ENCODE measurements at places on chromosomes 5 and 9. TPM values are rescaled to one million over a fixed set of nuclear protein-coding genes. Genes with fewer than 3 reads are reported as not detected.

The SPEF2 gene
- 4.8 TPM for total RNA-seq

The CNTLN gene
- 12.1 TPM for total RNA-seq

The TXNDC8 gene
- not detected for total RNA-seq

The GARIN3 gene
- not detected for total RNA-seq

The SELENOP gene
- 63.2 TPM for total RNA-seq

The PCDHB8 gene
- 0.11 TPM for total RNA-seq

The BAAT gene
- under 0.01 TPM for total RNA-seq

The ANKRD34B gene
- not detected for total RNA-seq

The ACOT12 gene
- 0.37 TPM for total RNA-seq

The DDX4 gene
- total RNA-seq = not detected

The MAN1B1 gene
- 73.2 TPM for total RNA-seq

The NUDT12 gene
- 17.2 TPM for total RNA-seq

The SAXO1 gene
- not detected for total RNA-seq

The PCDHAC2 gene
- 1.9 TPM for total RNA-seq

The SLC22A4 gene
- 1.1 TPM for total RNA-seq

The TMEM252 gene
- total RNA-seq = not detected

The STKLD1 gene
- 1.1 TPM for total RNA-seq

The BASP1 gene
- 163 TPM for total RNA-seq

The ADAMTS16 gene
- 0.77 TPM for total RNA-seq

The PCDHB13 gene
- 0.12 TPM for total RNA-seq

The LMNB1 gene
- total RNA-seq = 101 TPM

The GRXCR2 gene
- not detected for total RNA-seq

The TLR4 gene
- total RNA-seq = 2.5 TPM

The GMCL2 gene
- not detected for total RNA-seq

The AGXT2 gene
- total RNA-seq = not detected

The TIMD4 gene
- total RNA-seq = not detected

The ELOVL7 gene
- total RNA-seq = under 0.01 TPM

The CCL27 gene
- total RNA-seq = not detected

The TSSK1B gene
- total RNA-seq = 0.11 TPM

The FAM221B gene
- not detected for total RNA-seq

The KCTD16 gene
- total RNA-seq = 1.00 TPM

The CBY3 gene
- not detected for total RNA-seq

The PRRX2 gene
- 2.0 TPM for total RNA-seq

The LCN1 gene
- not detected for total RNA-seq

The CDH10 gene
- total RNA-seq = 0.87 TPM

The C5 gene
- total RNA-seq = 8.0 TPM

The GRIN1 gene
- under 0.01 TPM for total RNA-seq

The ZNF658 gene
- 4.6 TPM for total RNA-seq

The CAMK4 gene
- total RNA-seq = 10.8 TPM

The GABBR2 gene
- total RNA-seq = 0.12 TPM

The WHRN gene
- total RNA-seq = 1.5 TPM

The SCGB3A2 gene
- not detected for total RNA-seq

The ACTBL2 gene
- 0.11 TPM for total RNA-seq

The ZNG1E gene
- total RNA-seq = 28.7 TPM

The FXN gene
- 3.2 TPM for total RNA-seq

The BICD2 gene
- total RNA-seq = 48.1 TPM

The TPM2 gene
- 1,069 TPM for total RNA-seq

The CAVIN4 gene
- 1.6 TPM for total RNA-seq

The OR2V1 gene
- not detected for total RNA-seq

The IL7R gene
- 4.9 TPM for total RNA-seq

The SLC46A2 gene
- not detected for total RNA-seq

The PHF24 gene
- total RNA-seq = 0.11 TPM

The TIFAB gene
- total RNA-seq = not detected

The STING1 gene
- total RNA-seq = 9.5 TPM

Measured in uterine smooth muscle cell (primary cell).